ENCODE measurements at places on chromosomes 1 and 21.

GRCh38 chr1:912740-913301 lies 10.9 kb upstream of the SAMD11 start:
- peak; percentile 36 for DNase-seq

GRCh38 chr1:203937678-203938330 lies 76.4 kb downstream of the SNRPE start:
- DNase-seq, result no peak

DNA sequence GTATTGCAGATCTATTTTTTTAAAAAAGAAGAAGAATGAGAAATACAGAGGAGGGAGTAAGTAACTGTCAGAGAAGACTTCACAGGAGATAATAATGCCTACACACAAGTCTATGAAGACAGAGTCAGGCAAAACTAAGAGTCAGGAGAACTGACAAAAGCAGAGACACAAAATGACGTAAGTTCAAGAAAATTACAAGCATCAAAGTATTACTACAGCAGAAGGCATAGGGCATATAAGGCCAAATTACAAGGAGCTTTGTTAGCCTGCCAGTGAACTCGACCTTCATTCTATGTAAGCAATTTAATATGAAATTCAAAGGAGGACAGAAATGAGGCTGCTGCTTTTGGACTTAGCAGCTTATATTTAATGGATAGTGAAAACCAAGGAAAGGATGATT lies 23.7 kb downstream of the FAF1 start:
- DNase-seq, result peak; percentile 4

DNA sequence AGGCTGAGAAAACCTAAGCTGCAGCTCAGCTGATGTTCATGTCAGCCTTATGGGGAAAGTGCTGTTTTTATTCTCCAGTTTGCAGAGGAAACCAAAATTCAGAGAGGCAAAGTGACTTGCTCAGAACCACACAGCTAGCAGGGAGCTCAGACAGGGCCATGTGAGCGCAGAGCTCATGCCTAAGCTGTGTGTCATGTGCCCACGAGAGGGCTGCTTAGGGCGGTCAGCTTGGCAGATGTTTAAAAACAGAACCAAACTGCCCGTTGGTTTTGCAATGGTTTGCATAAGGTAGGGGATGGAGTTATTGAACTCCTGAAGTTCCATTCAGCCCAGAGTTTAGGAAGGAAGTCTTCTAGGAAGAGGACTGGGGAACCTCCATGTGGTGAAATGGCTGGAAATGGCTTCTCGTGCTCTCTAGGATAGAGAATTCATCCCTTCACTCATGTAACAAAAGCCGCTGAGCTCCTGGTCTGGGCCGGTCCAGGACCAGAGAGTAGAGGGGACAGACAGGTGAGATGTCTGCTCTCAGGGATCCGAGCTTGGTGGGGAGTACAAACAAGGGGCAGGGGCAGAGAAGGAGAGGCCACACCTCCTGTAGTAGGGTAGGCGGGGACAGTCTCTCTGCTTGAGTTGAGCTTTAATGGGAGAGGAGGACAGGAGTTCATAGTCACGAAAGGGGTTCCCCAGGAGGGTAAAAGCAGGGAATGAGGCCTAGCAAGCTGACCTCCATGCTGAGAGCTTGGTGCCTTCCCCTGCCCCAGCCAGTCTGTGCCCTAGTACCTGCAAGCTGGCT lies 46.9 kb downstream of the ARHGEF10L start:
- DNase-seq, result peak; percentile 79

DNA sequence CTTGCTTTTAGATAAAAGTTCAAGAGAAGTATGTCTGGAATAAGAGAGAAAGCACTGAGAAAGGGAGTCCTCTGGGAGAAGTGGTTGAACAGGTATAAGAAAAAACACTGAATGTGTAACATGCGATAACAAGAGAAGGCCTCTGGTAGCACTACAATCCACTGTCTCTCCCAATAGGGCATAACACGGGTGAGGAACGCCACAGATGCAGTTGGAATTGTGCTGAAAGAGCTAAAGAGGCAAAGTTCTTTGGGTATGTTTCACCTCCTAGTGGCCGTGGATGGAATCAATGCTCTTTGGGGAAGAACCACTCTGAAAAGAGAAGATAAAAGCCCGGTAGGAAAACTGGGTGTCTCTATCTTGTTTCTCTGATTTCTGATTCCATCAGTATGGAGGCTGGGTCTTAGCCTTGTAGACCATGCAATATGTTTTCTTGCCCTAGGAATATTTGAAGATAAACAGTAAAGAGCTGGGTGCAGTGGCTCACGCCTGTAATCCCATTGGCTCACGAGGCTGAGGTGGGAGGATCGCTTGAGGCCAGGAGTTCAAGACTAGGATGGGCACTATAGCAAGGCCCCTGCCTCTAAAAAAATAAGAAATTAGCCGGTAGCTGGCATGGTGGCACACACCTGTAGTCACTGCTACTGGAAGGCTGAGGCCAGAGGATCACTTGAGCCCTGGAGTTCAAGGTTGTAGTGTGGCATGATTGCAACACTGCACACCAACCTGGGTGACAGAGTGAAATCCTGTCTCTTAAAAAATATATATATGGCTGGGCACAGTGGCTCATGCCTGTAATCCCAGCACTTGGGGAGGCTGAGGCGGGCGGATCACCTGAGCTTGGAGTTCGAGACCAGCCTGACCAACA lies 40.4 kb downstream of the DAP3 start:
- peak; percentile 85 for DNase-seq

DNA sequence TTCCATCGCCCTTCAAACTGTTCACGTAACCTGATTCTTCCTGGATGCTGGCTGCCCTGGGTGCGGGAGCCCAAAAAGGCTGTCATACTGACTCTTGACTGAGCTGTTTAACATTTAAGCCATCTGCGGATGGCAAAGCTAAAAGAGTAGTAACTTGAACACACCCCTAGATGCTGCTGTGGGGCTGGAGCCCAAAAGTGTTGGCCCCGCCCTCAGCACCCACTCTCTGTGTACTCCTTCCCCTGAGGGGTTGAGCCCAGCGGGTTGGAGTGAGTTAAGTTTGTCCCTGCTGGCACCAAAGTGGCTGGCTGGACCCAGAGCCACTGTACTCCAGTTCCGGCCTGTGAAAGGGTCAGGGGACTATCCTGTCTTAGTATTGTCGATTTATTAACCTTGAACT lies 640.6 kb downstream of the PTPRU start:
- no peak for DNase-seq

All from fibroblast of pulmonary artery (primary cell).